ENCODE measurements at places on chromosomes 5 and 9.

- no peak for DNase-seq
These were observed 31.2 kb downstream of the NANS start for GRCh38 chr9:98087420-98088354.

DNA sequence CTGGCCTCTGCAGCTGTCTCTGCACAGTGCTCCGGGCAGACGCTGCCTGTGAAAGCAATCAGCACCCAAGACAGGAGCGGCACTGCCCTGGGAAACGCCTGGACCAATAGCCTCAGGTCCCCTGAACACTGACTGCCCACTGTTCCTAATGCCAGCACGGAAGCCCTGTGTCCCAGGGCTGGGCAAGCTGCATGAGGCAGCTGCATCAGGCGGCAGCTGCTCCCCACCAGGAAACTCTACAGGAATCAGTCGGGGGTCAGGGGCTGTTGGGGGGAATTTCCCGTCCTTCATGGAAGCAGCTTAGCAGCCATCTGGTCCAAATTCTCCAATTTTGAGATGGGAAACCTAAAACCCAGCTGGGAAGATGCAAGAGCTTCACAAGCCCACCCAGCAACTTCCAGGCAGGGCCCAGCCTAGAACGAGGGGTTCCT, 118.6 kb downstream of the VAV2 start:
- DNase-seq = no peak

GRCh38 chr5:123835421-123835820, 323.4 kb downstream of the CSNK1G3 start:
- DNase-seq = no peak

- DNase-seq = no peak
These were observed 129.8 kb downstream of the FGF18 start for GRCh38 chr5:171549274-171549673.

DNA sequence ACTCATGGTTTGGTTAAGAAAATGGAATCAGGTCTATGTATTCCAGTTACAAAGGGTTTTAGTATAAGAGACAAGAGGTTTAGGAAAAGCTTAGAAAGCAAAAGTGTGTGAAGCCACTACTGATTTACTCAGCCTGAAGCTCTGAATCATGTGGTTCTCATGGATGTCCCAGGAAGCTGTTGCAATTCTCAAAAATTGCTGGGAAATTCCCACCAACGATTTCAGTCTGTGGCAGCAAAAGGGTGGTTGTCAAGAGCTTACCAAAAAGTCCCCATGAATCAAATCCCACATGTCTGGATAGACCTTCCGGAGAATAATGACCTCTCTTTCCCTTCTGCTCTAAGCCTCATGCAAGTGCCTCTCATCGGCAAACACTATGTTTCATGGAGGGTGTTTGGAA, 929.9 kb downstream of the TLE4 start:
- DNase-seq = no peak

- no peak for DNase-seq
These were observed 25.3 kb upstream of the CAMSAP1 start for GRCh38 chr9:135932656-135933055.

DNA sequence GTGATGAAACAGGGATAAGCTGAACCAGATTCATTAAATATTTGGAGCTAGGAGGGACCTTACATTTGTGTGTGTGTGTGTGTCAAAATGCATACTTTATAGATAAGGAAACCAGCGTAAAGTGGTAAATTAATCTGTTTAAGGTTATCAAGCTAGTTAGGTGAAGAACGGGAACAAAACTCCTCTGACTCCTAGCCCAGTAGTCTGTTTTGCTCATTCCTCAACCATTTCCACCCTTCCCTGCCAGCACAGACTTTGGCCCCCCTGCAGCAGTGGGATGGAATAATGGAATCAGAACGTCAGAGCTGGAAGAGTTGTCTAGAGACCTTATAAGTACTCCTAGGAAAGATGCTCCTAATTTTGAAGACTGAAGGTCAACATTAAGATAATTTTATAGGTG, 6.5 kb downstream of the AGXT2 start:
- no peak for DNase-seq

DNA sequence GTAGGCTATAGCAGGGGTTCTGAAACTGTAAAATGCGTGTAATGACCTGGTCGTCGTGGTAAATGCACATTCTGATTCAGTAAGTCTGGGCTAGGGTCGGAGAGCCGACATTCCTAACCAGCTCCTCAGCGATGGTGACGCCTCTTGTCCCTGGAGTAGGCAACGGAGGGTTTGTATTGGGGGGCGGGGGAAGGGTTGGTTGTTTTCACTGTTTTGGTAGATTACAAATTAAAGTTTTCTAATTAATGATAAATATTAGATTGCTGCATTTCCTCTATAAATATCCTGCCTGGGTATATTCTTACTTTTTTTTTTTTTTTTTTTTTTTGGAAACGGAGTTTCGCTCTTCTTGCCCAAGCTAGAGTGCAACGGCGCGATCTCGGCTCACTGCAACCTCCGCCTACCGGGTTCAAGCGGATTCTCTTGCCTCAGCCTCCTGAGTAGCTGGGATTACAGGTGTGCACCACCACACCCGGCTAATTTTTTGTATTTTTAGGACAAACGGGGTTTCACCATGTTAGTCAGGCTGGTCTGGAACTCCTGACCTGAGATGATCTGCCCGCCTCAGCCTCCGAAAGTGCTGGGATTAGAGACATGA, 566 bp upstream of the ALDH7A1 start:
- no peak for DNase-seq

- DNase-seq = no peak
These were observed 183.9 kb downstream of the SLIT3 start for GRCh38 chr5:169116961-169117461.

- no peak for DNase-seq
These were observed 78.4 kb downstream of the BOD1 start for GRCh38 chr5:173538018-173538417.

DNA sequence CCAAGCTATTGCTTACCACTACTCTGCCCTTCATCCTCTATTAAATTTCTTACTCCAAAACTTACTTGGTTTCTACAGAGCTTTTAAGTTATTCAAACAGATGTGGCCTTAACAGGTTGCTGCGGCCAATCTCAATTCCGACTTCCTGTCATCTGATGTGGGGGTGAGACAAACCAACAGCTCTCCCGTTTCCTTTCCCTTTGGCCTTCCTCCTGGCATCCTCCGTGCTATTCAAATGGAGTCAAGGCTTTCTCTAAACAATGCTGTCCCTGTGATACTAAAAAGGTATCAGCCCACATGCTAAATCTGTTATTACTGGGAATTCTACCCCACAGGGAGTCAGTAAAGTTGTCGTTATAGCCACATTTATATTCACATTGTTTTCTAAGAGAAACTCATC, 11.8 kb downstream of the RBM18 start:
- DNase-seq = no peak

- DNase-seq = no peak
These were observed 98.7 kb downstream of the SLC24A2 start for GRCh38 chr9:19690128-19690527.

DNA sequence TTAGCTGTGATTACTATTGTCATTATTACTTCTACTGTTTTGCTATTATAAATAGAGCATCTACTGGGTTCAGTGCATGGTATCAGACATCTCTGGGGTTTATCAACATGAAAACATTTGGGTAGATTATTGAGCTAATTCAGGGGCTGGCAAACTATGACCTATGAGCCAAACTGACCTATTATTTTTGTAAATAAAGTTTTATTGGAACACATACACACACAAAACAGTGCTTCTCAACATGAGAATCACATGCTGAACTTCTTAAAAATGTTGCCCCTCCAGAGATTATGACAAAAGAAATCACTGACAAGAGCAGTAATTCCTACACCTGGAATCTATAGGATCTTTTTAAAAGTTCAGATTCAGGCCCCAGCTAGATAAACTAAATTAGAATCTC, 30.4 kb downstream of the SLC31A2 start:
- no peak for DNase-seq

DNA sequence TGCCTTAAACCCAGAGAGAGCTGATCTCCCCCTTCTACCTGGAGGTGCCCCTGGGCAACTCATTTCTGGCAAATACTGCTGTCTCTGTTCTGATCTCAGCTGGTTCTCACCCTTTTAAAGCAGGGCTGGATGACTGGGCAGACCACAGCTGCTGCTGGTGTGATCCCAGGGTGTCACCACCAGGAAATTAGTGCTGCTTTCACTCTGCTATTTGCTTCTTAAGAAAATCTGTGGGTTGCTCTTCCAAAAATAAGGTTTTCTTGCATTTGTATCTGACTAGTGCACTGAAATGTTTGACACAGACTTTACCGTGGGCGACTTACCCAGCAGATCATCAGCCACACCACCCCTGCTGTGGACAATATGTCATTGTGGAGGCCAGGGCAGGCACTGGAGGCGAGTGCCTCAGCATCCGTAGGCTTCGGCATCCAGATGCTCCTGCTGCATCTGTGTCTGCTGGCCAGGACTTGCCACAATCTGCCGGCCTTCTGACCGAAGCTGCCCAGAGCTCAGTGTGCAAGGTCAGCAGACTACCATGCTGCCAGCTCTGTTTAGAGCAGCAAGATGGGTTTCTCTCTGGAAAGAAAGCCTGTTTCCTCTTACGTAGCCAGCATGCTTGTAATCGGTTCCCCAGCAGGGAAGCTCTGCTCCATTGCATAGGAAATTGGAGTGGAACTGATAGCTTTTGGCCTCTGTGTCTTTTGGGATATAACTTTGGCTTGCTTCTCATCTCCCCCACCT, 13.6 kb downstream of the ARHGAP26 start:
- DNase-seq = peak; percentile 47

DNA sequence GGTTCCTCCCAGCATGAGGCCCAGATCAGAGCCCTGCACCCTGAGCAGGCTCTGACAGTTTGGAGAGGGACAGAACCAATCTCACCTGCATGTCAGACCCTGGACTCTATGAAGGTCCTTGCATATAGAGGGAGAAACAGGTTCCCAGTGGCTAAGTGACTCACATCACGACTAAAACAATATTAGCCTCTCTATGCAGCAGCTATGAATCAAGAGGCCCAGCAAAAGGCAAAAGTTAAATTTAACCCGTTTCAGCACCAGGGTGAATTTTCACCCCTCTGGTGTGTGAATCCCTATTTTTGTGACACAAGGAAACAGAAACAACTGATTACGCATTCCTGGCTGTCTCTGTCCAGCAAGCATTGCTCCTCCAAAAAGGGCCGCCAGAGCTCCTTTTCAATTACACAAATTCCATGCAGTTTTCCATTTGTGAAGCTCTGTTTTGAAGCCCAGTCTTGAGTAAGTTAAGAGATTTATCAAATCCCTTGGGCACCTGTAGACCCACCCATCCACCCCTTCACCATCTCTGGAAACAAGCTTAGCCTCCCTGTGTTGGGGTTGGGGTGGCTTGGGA, 136.6 kb downstream of the GABBR2 start:
- no peak for DNase-seq

DNA sequence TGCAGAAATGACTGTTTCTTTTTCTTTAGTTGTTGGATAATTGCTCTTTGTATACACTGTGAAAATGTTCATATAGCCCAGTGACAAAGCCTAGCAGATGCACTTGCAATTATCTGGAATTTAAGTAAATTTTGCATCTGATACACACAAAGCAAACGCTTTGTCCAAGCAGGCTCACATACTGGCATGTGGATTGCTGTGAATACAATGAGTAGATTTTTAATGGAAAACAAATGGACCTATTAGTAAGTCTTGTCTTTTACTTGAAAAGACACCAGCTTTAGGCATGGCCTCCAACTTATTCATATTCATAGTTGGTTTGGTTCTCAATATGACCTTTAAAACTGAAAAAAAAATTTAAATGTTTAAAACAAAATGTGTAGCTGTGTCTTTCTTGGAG, 1299.8 kb upstream of the WWC1 start:
- DNase-seq = no peak

DNA sequence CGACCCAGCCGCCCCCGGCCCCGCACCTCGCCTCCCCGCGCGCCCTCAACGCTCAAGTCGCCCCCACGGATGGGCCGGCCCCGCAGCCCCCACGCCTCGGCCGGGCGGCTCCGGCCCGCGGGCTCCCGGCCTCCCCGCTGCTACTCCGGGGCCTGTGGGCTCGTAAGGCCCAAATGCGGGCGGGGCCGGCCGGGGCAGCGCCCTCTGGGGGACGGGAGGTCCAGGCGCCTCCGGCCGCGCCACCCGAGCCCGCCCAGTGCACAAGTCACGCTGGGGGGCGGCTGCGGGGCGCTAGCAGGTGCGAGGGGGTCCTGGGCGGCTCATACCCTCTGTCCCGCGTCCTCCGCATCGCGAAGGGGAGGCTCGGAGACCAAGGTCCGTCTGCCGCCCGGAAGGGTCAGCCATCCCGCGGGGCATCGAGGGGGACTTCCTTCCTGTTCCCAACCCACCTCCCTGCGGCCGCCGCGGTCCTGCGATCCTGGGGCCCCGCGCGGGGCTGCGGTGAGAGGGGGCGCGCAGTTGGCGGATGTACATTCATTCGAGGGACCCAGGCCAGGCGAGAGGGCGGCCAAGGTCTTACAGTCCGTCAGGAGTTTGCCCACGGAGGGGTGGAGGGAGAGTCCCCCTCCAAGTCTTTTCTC, at the start of gene CIZ1:
Gene CIZ1 (minus strand): TSS at position 167 of the 641 bp plus-strand sequence. CDS start 715 bp downstream, outside the sequence.
- peak; percentile 76 for DNase-seq

DNA sequence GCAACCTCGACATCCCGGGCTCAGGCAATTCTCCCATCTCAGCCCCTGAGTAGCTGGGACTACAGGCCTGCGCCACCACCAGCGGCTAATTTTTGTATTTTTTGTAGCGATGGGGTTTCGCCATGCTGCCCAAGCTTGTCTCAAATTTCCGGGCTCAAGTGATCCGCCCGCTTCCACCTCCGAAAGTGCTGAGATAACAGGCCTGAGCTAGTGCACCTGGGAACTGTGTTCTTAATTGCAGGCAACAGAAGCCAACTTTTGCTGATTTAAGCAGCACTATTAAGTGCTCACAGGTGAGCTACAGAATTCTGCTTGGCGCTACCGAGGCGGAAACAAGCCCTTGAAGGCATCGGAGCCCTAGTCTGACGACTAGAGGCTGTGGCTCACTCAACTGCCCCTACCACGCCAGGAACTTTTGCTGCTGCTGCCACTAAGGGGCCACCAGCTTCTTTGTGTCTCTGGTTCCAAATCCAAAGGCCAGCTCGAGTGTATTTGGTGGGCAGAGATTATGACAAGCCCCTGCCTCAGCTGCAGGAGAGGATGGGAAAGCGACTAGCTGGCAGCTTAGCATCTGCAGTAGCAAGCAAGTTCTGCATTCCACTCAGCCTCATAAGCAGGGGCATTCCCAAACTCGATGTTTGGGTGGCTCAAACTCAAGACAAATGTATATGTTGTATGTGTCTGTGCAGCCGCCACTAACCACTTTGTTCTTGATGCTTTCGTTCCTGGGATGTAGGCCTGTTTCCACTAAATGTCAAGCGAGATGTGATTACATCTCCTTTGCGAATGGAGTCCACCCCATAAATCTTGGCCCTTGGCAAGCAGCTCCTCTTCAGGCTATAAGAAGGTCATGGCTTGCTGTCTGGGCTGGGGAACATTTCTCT, 10.6 kb upstream of the HMCN2 start:
- DNase-seq = no peak

Measured in activated naive CD4-positive, alpha-beta T cell treated with anti-CD3 and anti-CD28 coated beads, Interleukin-2, amount 50 U/mL, for 16 hours (primary cell).